ENCODE measurements at places on chromosomes 3 and 15. TPM values are rescaled to one million over a fixed set of nuclear protein-coding genes. Genes with fewer than 3 reads are reported as not detected.

Gene COL6A6
- total RNA-seq, result 0.08 TPM

Gene FEZF2
- total RNA-seq, result not detected

Gene RARB
- 2.5 TPM for total RNA-seq

Gene ZBTB47
- total RNA-seq, result 3.7 TPM

Gene RNF7
- 88.6 TPM for total RNA-seq

Gene RARRES1
- 14.9 TPM for total RNA-seq

Gene SLC24A5
- total RNA-seq, result not detected

Gene DUOXA2
- 10.4 TPM for total RNA-seq

Gene LEKR1
- total RNA-seq, result 1.2 TPM

Gene DZIP1L
- total RNA-seq, result 2.4 TPM

Gene TMC3
- not detected for total RNA-seq

Gene ACKR2
- total RNA-seq, result 1.1 TPM

Gene HDDC3
- 10.6 TPM for total RNA-seq

- ATAC-seq, result no peak
Observed at GRCh38 chr3:31622636-31623288, 90.0 kb downstream of the STT3B start.

DNA sequence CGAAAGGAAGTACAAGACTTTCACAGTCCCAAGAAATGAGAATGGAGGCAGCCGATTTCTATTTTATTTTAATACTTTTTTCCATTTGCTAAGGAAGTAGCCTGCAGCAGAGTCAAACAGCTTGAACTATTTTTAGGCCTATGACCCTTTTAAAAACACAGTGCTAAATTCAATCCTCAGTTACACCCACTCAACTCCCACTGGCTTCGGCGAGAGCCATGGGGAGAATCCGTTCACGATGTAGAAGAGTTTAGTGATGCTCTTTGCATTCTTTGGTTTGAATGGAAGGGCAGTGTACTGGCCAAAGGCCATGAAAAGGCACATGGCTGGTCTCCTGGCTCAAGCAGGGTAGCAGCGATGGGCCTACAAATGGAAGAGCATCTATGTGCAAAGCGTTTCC lies 343.5 kb downstream of the FOXP1 start:
- no peak for ATAC-seq

- no peak for ATAC-seq
Observed at GRCh38 chr3:143951351-143951971, 20.2 kb upstream of the DIPK2A start.

DNA sequence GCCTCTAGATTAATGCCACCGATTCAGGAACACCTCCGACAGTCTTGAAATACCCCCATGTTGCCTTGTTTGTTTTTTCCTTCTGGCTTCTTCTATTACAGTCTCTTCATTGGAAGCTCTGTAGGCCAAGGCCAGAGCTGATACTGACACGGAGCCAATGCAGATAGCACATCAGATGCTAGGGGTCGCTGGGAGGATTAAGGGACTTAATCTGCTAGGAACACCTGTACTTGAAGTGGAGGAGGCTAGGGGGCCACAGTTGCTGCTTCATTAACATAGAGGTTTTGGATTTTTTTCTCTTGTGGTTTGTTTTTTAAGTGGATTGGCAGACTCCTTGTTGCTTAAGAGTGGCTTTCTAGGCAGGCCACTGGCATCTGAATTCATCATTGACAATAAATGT lies 49.6 kb downstream of the PARP14 start:
- no peak for ATAC-seq

GRCh38 chr15:93029836-93030429 lies 59.1 kb downstream of the RGMA start:
- ATAC-seq, result peak; percentile 76

- ATAC-seq, result no peak
Observed at GRCh38 chr15:40286061-40286532, 3.2 kb upstream of the ANKRD63 start.

DNA sequence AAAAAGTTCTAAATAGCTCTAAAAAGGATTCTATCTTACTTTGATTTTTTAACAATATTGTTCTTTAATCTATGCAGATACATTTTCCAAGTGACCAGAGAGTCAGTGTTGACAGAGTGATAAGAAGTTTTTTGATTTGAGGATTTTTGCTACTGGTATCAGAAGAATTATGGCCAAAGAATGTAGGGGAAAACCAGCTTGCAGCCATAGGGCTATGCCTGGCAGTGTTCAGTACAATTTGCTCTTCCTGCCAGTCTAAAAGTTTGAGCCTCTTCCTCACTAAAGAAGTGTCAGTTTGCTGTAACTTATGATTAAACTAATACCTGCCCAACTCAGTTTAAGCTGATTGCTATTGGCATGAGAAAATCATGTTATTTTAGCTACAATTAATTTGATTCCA lies 35.3 kb upstream of the FSIP1 start:
- ATAC-seq, result no peak

- ATAC-seq, result peak; percentile 44
Observed at GRCh38 chr15:83207660-83208366, at the start of gene HDGFL3. HDGFL3 (minus strand) TSS chr15:83207823; CDS start chr15:83207414, 409 bp downstream.

DNA sequence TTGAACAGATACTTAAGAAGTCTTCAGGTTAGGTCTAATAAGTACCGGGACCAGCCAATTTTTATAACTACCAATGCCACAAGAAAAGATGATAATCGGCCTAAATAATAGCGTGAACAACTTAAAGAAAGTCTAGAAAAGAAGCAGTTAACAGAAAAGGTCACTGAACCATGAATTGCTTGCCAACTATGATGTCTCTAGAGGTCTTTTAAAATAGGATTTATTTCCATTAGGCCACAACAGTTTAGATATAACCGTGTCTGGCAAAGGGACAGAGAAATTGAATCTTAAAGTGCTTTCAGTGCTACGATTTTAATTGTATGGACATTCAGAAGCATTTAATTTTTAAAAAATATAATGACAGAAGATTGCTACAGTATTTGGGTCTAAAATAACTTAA lies 1070.4 kb downstream of the ROBO1 start:
- no peak for ATAC-seq

- no peak for ATAC-seq
Observed at GRCh38 chr3:107062787-107063186, 314.5 kb upstream of the CCDC54 start.

- peak; percentile 80 for ATAC-seq
Observed at GRCh38 chr3:72482589-72483321, 365.5 kb downstream of the SHQ1 start.

- no peak for ATAC-seq
Observed at GRCh38 chr3:197339841-197340520, 41.6 kb upstream of the DLG1 start.

GRCh38 chr3:175571096-175571495 lies 712.0 kb downstream of the NAALADL2 start:
- no peak for ATAC-seq

DNA sequence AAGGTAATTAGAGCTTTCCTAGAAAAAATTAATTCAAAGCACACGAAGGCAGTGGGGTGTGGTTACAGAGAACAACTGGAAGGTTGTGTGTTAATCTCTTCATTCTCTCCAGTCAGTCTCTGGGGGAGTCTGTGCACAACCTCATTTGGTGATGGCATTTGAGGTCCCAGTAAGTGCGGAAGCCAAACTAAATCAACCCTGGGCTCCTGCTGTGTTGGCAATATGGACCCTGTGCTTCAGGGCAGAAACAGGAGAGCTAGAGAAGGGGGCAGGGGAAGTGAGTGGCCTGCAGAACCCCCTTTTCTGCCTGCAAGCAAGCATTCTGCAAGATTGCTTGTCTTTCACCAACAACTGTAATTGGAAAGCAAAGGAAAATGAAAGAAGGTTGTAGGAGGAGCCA lies 195.9 kb upstream of the ST8SIA2 start:
- ATAC-seq, result no peak

GRCh38 chr3:100266531-100266930 lies 5.7 kb downstream of the TBC1D23 start:
- no peak for ATAC-seq

GRCh38 chr15:35206060-35206675 lies 121.1 kb upstream of the NANOGP8 start:
- no peak for ATAC-seq

GRCh38 chr3:172892158-172892557 lies 141.6 kb downstream of the ECT2 start:
- no peak for ATAC-seq

DNA sequence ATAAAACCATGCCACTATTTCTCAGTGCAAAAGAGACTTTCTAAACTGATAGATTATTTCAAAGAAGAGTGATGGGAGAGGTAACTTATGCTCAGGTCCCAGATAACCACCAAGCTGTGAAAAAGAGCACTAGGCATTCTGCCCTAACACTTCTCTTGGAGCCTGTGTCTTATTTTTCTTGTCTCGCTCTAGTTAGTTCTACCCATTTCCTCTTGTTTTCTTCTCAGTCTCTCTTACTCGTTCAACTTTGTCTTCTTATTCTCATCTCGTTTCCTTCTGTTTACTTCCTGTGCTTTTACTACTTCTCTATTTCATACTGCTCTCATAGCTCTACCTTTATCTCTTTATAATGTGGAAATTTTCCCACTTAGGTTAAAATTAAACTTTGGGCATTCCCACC lies 91.8 kb upstream of the CGNL1 start:
- peak; percentile 37 for ATAC-seq

DNA sequence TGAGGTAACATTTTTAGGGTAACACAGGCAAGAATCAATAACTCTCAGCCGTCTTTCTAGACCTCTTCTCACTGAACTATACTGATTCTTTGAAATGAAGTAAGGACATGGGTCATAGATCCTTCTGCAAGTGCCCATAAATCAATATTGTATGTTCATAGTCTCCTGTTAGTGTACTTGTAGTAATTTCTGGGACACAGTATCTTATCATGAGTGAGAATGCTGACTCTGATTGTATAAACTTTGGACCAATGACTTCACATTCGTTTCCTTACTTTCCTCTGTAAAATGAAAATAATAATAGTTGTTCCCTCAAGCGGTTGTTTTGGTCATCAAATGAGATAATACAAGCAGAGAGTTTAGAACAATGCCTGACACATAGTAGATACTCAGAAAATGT lies 777.1 kb upstream of the GOLIM4 start:
- no peak for ATAC-seq

GRCh38 chr3:119885746-119886530 lies 104.0 kb downstream of the NR1I2 start:
- no peak for ATAC-seq
